Stimulated activated CD8-positive, alpha-beta memory T cell treated with anti-CD3 and anti-CD28 coated beads, Interleukin-4, amount 100 ng/mL, for 1 hour (primary cell): ENCODE measurements at places on chromosomes 11 and 22.

DNA sequence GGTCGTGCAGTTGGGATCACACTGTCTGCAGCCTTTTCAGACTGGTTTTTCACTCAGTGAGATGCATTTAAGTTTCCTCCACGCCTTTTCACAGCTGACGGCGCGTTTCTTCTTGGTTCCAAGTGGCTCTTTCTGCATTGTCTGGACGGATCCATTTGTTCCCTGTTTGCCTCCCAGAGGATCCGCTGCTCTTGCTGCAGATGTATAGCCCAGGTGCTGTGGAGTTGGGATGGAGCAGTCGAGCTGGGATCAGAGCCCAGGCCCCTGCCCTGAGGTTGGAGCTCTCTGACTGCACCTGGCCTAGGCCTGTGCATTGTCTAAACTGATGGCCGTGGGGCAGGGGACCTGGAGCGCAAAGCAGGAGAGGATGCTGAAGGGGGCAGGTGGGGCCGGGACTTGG lies 51.6 kb downstream of the PARVB start:
- no peak for DNase-seq

GRCh38 chr11:124551189-124551588 lies 7.7 kb upstream of the OR8B12 start:
- DNase-seq = no peak

- no peak for DNase-seq
Measured at GRCh38 chr11:108804511-108804910, 139.6 kb downstream of the DDX10 start.

DNA sequence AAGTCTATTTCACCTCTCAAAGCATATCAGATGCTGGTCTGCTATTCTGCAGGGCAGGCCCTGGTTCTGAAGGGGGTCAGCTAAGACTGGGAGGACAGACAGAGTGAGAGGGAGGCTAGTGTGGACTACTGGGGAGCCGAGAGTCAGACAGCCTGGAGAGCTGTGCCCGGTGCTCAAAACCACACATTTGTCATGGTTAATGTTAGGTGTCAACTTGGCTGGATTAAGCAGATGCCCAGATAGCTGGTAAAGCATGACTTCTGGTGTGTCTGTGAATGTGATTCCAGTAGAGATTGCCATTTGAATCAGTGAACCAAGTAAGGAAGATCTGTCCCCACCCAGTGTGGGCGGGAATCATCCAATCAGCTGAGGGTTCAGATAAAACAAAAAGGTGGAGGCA lies 102.6 kb downstream of the SNX19 start:
- DNase-seq = no peak

GRCh38 chr11:1200611-1201191 lies 22.2 kb upstream of the MUC5B start:
- DNase-seq = no peak

DNA sequence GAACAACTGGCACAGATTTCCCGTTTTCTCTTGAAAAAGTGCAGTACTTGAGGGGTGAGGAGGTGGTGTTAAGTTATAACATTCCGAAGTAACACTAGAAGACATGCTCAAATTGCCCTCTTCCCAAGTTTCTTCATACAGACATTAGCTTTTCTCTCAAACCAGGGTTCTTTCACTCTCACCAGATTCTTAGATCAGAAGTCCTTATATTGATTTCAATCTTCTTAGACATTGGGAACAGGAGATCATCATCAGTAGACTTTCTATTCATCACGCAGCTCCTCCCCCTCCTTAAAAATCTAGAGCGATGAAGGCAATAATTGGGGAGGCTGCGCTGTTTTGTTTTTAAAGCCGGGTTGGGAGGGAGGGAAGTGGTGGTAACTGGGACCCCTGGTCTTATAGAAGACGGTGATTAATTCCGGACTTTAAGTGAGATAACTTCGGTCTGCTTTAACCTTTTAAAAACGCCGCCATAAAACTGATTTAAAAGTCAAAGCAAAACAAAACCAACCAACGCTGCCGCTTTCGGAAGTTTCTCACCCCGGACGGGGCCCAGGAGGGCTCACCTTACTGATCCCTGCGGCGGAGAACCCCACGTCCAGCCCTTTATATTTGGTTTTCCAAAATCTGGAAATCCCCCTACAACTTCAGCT lies 665 bp downstream of the USP28 start:
- DNase-seq = no peak

DNA sequence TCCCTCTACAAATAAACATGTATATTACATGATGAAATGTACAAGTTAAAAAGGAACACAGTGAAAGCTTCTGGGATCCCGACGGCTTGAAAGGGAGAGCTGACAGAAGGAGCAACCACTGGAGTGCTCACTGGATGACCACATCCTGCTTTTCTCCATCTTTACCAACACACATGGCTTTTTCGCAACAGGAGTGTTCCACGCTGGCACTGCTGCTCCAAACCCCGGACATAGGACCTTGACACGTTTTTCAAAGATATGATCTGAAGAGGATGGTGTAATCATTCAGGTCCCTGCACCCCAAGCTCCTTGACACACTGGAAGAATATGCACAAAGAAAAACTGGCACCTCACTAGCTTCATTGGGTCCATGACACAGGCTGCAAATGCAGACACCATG lies 121.9 kb downstream of the LARGE1 start:
- DNase-seq = no peak

- DNase-seq = no peak
Measured at GRCh38 chr11:61828379-61828628, 204 bp downstream of the FADS2 start.

DNA sequence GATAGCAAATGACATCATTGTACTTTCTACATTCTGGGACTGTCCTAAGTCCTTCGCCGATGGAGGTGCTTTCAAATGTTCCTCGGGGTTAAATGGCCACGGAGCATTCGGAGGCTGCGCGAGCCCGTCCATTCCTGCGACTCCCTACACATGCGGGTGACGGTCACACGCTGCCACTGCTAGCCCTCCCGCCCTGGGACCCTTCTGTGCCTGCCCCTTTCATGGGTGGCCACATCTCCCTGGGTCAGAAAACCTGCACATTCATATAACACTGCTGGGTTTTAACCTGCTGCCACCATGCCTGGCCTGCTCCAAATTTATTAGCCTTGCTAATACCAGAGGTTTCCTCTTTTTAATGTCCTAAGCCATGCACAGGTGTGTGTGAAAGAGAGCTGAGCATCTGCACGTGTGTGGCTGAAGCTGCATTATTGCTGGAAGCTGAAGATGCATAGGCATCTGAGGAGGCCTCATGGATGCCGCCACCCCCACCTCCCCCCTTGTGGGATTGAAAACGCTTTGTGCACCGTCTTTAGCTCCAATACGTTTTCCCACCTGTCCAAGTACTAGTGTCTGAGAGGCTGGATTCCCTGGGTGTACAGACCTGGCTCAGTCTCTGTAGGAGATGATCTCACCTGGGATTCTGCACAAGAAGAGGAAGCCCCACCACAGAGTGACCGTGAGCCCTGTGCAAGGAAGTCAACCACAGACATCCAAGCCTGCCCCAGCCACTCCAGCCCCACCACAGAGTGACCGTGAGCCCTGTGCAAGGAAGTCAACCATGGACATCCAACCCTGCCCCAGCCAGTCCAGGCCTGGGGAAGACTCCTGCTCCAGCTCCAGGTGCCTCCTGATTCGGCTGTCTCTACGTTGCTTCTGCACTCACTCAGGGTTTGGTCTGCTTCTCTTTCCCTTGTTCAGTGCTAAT lies 626.4 kb downstream of the BRD1 start:
- DNase-seq = no peak

DNA sequence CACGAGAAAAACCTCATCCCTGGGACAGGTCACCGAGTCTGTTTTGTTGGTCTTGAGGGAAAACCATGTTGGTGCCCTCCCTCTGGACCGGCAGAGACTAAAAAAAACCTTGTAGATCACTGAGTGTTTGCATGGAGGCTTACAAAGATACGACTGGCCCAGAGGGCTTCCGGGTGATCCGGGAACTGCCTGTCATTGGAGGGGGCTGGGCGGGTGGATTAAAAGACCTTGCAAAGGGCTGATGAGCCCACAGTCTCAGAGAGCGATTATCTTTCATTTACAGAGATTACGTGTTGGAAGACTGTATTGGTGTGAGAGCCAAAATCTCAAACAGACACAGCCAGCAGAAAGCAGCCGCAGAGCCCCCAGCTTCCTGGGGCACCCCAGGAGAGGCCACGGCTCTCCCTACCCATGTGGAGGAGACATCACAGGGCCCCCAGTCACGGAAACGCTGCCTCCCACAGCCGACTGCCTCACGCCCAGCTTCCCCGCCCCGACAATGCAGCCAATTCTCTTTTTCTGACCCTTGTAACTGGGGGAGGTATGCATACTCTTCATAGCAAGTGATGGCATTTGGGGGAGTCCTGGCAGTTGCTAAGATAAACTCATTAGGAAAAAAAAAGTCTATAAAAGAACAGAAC lies 426.4 kb downstream of the CTTN start:
- DNase-seq = no peak

GRCh38 chr11:416757-417621 lies 2.2 kb upstream of the SIGIRR start:
- no peak for DNase-seq

DNA sequence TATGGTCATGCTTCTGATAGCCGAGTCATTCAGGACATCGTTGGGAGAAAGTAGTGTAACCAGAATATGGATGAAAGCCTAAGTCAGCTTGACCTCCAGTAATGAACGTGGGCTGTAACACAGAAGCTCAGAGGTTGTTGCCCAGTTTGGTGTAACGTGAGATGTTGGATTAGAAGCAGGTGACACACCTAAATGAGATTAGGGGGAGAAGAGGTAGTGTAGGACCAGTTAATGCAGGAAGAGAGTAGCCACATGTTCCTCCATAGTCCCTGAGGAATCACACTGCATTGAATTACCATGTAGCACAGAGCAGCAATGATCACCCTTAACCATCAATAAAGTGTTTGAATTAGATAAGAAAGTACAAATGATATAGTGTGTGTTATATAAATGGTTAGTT lies 20.4 kb downstream of the FBXO7 start:
- DNase-seq = no peak

GRCh38 chr22:36612458-36612857 lies 83.5 kb upstream of the EIF3D start:
- DNase-seq = no peak

DNA sequence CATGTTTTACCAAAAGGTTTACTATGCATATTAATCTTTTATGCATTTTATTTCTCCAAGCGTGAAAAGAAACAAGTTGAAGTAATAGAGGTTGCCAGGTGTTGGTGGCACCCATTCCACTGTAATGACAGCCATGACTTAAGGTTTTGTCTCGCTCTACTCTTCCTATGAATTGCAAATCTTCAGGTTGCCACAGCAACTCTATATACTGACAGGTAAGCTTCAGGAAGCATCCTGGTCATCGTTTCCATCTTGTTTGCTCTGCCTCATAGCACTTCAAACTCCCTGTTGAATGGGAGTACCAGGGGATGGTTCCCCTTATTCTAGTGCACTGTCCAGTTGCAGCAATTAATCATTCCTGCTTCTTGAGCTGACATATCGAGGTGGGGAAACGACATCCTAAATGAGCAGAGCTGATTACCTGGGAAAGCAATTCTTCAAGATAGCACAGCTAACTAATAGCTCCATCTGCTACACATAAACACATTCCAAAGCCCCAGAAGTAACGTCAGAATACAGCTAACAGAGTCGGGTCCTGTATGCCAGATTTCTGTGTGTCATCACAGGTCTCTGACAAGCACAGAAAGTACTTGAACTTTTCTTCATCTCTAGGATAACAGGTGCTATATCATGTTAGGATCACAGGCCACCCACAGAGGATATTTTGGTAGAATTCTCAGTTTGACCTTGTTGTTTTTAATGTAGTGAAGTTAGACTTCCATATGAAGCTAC lies 80.3 kb downstream of the CADM1 start:
- DNase-seq = no peak

- no peak for DNase-seq
Measured at GRCh38 chr11:1138097-1138496, 19.7 kb upstream of the MUC5AC start.

DNA sequence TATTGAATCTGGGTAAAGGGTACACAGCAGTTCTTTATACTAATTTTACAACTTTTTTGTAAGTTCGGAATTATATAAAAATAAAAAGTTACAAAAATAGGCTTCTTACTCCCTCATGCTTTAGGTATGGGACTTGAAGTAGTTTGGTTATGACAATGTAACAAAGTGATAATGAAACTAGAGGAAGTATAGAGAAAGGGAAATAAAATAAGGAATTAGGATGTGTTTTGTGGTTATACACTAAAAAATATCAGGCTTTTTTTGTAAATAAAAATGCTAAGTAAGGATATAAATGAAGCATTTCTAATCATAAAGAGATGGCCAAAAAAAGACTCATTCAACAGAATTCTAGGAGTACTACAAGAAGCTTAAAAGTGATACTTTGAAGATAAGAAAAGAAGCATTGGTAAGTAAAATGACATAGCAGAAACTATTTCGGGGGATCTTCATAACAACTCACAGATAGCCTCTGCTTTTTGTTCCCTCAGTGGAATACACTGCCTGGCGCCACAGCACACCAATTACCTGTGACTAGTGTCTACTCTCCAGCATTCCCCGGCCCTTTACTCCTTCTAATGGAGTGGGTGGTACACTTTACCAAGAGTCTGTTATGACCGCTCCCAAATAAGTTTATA lies 322.7 kb upstream of the PITPNB start:
- DNase-seq = no peak

GRCh38 chr22:47290706-47291430 lies 528.4 kb downstream of the TBC1D22A start:
- no peak for DNase-seq

- no peak for DNase-seq
Measured at GRCh38 chr11:133618544-133618943, 86.2 kb upstream of the OPCML start.

GRCh38 chr11:79062814-79063762 lies 377.7 kb downstream of the TENM4 start:
- DNase-seq = no peak

GRCh38 chr22:49238181-49239141 lies 589.2 kb downstream of the BRD1 start:
- no peak for DNase-seq

DNA sequence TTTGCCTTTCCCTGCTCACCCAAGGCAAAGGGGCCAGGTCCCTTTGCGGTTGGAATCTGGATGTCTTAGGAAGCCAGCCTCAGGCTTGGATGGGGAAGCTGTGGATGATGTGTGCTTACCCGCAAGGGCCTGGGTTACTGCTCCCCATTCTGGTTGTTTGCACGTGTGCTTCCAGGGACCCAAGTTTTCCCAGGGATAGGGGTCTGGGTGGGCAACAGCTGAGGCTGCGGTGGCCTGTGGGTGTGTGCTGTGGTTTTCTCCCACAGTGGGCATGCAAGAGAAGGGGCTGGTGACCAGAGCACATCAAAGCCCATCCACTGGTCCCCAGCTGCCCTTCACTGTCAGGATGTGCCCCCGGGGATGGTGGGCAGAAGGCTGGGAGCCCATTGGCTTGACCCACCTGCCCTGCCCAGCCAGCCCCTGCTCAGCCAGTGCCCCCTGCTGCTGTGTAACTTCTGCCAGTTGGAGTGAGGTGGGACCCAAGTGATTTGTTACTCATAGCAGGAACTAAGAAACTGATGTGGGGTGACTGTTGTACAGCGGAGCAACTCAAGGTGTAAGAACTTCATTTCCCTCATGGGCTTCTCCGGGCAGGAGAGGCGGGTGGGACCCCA lies 3.3 kb downstream of the CAPN5 start:
- DNase-seq = no peak

- DNase-seq = no peak
Measured at GRCh38 chr11:124892750-124893454, 4.8 kb downstream of the ROBO4 start.

GRCh38 chr11:73292525-73292894 lies 15.6 kb upstream of the ARHGEF17 start:
- DNase-seq = no peak
